Activated naive CD4-positive, alpha-beta T cell treated with anti-CD3 and anti-CD28 coated beads, Interleukin-2, amount 50 U/mL, for 72 hours (primary cell): ENCODE measurements at places on chromosomes 1 and 21. TPM values are rescaled to one million over a fixed set of nuclear protein-coding genes. Genes with fewer than 3 reads are reported as not detected.

The TMPRSS15 gene
- total RNA-seq: not detected

The KRTAP7-1 gene
- total RNA-seq: not detected

The FCRL5 gene
- not detected for total RNA-seq

The CEP85 gene
- 26.9 TPM for total RNA-seq

DNA sequence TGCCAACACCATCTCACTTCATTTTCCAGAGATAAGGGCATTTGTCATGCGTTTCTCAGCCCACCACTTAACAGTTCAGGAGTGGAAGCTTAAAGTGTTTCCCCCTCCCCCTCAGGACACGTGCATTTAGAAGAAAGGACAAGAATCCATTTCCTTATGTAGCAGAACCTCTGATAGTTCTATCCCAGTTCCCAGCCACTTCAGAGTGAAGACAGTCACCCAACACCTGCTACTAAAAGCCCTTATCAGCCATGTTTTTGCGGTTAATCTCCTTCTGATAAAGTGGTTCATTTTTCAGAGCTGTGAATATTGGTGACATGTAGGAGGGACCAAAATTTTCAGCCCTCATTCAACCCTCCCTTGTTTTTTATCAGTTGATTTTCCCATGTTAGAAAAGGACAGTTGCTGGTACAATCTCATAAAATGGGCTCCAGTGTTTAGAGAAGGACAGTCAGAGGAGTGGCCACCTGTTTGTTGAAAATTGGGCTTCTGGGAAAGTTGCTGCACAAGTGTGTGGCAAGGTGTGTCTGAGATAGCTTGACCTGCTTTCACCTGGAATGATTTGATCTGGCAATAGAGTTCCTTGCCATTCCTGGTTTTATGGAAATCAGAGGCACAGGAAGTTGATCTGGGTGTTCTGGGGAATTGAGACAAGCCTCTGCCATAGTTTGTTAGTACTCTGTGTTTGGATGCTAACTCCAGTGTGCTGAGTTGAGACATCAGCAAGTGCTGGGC lies 114.0 kb downstream of the PPP1R12B start:
- DNase-seq: no peak

GRCh38 chr1:30012455-30013440 lies 710.6 kb downstream of the MATN1 start:
- DNase-seq: no peak

The FHAD1 gene
- total RNA-seq: 0.27 TPM

DNA sequence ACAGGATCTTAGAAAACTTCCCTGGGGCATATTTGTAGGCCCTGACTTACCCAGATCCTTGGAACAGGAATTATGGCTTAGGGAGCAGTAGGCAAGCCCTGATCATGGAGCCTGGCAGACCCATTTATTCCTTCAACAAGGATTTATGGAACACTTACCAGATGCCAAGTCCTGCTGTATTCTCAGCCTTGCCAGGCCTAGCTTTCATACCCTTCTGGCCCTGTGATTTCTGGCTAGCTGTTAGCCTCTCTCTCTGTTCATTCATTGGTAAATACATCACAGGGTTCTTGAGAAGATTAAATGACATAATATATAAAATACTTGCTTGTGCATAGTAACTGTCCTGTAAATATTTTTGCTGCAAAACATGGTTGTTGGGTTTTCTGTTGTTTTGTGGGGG lies 32.4 kb upstream of the SRP9 start:
- no peak for DNase-seq

DNA sequence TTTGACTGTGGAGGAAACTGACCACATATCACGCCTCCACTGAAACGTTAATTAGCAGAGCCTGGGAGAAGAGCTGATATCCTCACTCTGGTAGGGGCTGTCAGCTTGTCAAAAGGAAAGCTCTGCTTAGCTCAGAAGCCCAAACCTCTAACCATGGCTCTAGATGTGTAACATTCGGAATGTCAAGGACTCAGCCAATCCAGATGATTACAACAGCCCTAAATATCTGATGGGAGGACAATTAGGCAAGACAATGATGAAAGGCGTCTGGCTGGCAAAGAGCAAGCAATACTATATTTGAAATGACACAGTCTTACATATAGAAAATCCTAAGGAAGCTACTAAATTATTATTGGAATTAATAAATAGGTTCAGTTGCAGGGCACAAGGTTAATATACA lies 45.7 kb upstream of the COX20 start:
- DNase-seq: no peak

DNA sequence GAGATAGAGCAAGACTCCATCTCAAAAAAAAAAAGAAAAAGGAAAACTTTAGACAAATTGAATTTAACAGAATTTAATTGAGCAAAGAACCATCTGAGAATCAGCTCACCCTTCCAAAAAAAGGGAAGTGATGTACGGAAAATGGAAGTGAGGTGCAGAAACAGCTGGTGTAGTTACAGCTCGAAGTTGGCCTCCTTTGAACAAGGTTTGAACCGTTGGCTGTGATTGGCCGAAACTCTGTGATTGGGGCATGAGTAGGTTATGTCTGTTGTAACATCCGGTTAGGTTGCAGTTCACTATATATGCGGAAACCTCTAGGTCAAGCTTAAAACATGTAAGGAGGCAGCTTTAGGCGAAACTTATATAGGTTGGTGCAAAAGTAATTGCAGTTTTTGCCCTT lies 97.9 kb upstream of the KIF26B start:
- DNase-seq: no peak

DNA sequence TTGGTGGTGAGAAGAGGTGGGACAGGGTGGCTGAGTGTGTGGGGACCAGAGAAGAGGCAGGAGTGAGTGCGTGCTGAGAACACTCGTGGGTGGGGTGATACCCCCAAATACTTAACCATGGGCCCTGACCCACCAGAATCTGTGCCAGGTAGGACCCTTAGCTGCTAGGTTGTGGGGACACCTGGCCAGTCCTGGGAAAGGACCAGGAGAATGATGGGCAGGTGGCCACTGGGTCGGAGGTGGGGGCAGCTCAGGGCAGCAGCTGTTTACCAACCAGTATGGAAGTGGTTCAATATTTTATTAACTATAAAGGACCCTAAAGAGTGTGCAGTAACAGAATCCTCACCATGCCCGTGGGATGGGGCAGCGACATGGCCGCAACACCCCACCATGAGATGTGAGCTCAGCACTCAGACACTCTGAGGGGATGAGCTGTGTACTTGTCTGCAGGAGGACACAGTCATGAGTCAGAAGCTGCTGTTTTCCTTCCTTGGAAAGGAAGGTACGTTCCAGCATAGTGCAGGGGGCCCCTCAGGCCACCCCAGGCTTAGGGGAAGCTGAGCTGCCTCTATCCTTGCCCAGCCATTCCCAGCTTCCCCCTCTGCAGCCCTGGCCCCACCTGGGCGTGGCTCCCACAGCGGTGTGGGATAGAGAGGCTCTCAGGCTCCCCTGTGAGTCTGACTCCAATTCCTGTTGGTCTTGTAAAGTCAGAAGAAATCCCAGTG lies 25.4 kb downstream of the TEX35 start:
- no peak for DNase-seq

- no peak for DNase-seq
Measured at GRCh38 chr1:183139281-183139942, 46.7 kb upstream of the LAMC2 start.

The OVAAL gene
- not detected for total RNA-seq

GRCh38 chr1:229161740-229162139 lies 109.2 kb upstream of the RAB4A start:
- DNase-seq: no peak
